ENCODE measurements at places on chromosomes 3 and 15. TPM values are rescaled to one million over a fixed set of nuclear protein-coding genes. Genes with fewer than 3 reads are reported as not detected.

DNA sequence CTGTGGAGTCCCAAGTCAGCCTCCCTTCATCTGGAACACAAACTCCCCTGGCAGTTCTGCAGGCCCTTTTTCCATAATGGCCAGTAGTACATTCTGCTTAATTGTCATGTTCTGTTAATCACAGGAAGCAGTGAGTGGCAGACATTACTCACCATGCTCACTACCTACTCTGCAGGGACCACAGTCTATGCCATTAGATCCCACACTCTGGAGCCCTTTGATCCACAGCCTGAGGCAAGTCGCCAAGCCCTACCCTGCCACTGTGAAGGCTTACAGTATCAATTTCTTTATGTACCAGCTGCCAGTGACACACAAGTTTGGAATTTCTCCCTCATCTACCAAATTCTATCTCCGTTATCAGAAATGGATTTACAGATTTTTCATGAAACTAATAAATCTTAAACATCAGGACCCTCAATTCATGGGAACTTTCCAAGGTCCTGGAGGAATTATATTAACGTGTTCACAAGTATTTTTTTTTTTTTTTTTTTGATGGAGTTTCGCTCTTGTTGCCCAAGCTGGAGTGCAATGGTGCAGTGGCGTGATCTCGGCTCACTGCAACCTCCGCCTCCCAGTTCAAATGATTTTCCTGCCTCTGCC, 20.6 kb upstream of the WWTR1 start:
- H3K36me3 ChIP-seq, result no peaks in the 10 kb centered on the region
- DNase-seq, result no peak
- no peak overlapping the region for H3K27ac ChIP-seq
- H3K4me1 ChIP-seq, result no peaks in the 10 kb centered on the region
- H3K4me3 ChIP-seq, result no peak overlapping the region

- no peaks in the 10 kb centered on the region for H3K4me1 ChIP-seq
- H3K4me3 ChIP-seq, result no peak within 1 kb of the TSS
- no peak within 1 kb of the TSS for H3K27ac ChIP-seq
- no peak for DNase-seq
- H3K27me3 ChIP-seq, result no peaks in the 10 kb centered on the region
Observed at GRCh38 chr3:139020868-139021234, at the start of gene PRR23B. PRR23B (minus strand) TSS chr3:139020926; CDS start chr3:139020661, 265 bp downstream.

GRCh38 chr3:127337911-127338531, 50.2 kb upstream of the PRR20G start:
- no peaks in the 10 kb centered on the region for H3K36me3 ChIP-seq
- H3K27ac ChIP-seq, result no peak overlapping the region
- DNase-seq, result no peak
- no peak overlapping the region for H3K4me3 ChIP-seq

The FRG2C gene
- not detected for total RNA-seq
